Transverse colon (tissue), 4 donors: ENCODE measurements at places on chromosomes 11 and 22. TPM values are rescaled to one million over a fixed set of nuclear protein-coding genes. Genes with fewer than 3 reads are reported as not detected.

- H3K4me1 ChIP-seq = peaks cover 25% of the 10 kb centered on the region
- H3K27ac ChIP-seq = no peak overlapping the region
- no peaks in the 10 kb centered on the region for H3K27me3 ChIP-seq
- H3K4me3 ChIP-seq = no peak overlapping the region
These were observed 60.2 kb downstream of the PDE2A start for GRCh38 chr11:72613977-72614376.

GRCh38 chr11:68946416-68947090 lies 34.2 kb downstream of the MRGPRD start:
- no peak for DNase-seq
- H3K36me3 ChIP-seq = no peaks in the 10 kb centered on the region
- no peak overlapping the region for H3K4me3 ChIP-seq
- H3K27ac ChIP-seq = peak overlapping the region; percentile 85

HBB gene
- not detected for total RNA-seq

GRCh38 chr11:84212468-84213390 lies 926.6 kb upstream of the CCDC90B start:
- no peak overlapping the region for H3K27ac ChIP-seq
- no peaks in the 10 kb centered on the region for H3K4me1 ChIP-seq
- H3K27me3 ChIP-seq = no peaks in the 10 kb centered on the region
- H3K36me3 ChIP-seq = no peaks in the 10 kb centered on the region
- H3K4me3 ChIP-seq = no peak overlapping the region

- H3K27ac ChIP-seq = no peak overlapping the region
- no peak overlapping the region for H3K4me3 ChIP-seq
- no peaks in the 10 kb centered on the region for H3K4me1 ChIP-seq
- no peak for DNase-seq
These were observed 40.6 kb upstream of the TNRC6B start for GRCh38 chr22:40137132-40137531.
